ENCODE measurements at places on chromosomes 1 and 21.
A peak's percentile ranks its signal among the peaks of the same experiment; 100 is the strongest.

DNA sequence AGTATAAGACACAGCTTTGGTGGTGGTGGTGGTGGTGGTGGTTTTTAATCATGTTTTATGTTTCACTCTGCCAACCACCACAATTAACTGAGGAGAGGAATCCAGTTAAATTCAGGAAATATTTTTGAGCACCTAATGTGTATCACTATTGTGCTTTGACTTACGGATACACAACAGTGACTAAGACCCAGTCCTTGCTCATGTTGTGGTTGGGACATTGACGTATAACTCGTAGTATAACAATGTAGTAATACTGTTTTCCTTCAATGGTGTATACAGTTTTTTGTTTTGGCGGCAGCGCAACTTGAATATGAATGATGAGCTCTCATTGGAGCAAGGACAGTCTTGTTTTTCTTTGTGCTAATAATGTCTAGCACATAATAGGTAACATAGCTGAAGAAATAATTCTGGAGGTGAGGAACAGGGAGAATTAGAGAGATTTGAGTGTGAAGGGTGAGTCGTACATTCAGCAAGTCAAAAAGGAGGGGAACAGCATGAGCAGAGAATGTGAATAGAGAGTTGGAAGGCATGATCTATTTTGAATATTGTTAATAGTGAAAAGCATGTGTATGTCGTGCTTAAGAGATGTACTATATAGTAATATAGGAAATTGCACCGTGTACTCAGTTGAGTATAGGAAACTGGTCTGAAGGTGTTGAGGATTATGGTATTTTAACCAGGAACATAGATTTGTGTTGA, 5.5 kb downstream of the CACYBP start:
- DNase-seq, result no peak

GRCh38 chr1:53766194-53766742, 27.3 kb upstream of the GLIS1 start:
- DNase-seq, result no peak

GRCh38 chr21:34952701-34953100, 96.4 kb downstream of the RUNX1 start:
- DNase-seq, result peak; percentile 66

DNA sequence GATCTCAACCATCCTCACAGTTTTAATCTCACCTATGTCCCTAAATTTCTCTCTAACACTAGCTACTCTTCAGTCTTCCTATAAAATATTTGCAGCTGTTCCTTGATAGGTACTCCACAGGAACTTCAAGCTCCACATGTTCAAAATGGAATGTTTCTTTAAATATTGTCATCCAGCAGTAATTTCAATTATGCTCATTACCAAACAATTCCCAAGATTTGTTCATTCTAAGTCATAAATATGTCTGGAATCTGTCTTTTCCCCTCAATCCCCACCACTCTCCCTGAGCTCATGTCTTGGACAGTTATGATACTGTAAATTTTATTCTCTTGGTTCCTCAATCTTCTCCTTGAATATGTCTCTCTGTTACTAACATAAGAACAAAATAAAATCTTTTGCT, 214.4 kb downstream of the NRIP1 start:
- DNase-seq, result no peak

DNA sequence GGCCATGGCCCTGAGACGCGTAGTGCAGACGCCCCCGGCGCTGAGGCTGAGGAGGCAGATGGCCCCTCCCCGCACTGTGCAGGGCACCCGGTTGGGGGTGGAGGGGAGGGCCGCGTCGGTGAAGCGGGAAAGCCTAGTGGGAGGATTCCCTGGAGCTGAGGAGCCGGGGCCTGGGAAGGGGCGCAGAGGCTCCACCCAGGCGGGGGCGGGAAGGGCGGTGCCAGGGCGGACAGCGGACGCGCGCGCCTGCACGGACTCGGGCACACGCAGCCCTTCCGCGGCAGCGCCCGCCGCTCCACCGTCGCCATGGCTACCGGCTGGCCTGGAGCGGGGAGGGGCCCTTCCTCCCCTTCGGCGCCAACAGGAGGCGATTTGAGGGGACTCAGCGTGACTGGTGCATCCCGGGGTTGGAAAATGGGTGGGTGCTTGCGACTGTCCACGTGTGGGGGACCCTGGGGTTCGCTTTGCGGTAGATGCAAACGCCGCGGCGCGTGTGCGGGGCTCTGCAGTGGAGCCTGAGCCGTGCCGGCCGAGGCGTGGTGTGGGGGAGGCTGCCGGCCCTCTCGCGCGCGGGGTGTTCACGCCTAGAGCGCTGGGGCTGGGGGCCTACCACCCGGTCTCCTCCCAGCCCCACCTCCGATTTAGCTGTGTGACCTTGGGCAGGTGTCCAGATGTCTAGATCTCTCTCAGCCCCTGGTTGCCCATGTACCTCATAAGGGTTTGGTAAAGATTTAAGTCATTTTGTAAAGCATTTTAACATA, 35.1 kb downstream of the PTPRF start:
- DNase-seq, result peak; percentile 61

DNA sequence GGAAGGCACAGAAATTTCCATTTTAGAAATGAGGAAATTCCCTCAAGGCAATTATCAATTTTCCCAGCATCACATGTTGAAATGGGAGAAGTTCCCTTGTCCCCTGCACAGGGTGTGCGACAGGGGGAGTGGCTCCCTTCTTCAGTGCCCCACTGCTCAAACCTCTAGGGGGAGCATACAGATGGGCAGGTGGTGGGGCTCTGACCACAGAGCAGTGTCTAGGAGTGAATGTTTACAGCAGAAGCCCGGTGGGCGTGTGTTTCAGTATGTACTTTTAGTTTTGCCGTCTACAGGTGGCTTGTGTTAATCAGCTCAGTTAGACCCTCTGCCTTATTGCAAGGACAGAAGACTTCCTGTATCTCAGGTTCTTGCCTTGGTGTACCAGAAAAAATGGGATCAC, 493.7 kb upstream of the PLXNA2 start:
- DNase-seq, result no peak

- DNase-seq, result no peak
Measured at GRCh38 chr1:84506729-84507453, 510 bp upstream of the GNG5 start.

- no peak for DNase-seq
Measured at GRCh38 chr1:229205854-229206253, 65.1 kb upstream of the RAB4A start.

DNA sequence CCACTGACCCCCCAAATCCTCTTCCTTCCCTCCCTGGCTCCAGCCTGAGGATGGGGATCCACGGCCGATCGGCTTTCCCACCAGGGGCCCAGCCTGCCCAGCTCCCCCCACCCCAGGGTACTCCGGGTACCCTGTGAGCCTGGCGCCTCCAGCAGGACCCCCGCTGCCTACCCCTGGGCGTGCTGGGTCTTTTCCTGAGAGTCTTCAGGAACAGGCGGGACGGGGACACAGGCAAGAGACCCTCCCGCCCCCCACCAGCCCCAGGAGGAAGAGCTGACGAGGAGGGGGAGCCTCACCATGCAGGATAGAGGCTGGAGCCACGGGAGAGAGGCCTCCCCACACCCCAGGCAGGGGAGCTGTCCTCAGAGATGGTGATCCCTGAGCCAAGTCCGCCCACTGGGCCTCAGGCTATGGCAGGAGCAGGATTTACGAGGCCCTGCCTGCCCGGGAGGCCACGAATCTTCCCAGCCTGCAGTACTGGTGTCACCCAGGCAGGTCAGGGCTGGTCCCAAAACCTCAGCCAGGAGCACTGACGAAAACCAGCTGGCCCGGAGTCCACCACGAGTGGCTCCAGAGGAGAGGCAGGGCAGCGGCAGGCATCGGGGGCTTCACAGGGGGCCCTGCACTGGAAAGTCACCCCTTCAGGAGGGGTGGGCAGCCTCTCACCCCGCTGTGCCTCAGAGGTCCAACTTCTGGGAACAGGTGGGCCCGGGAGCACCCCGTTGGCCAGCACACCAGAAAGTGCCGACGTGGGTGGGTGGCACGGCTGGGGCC, 58.0 kb downstream of the MEGF6 start:
- no peak for DNase-seq

DNA sequence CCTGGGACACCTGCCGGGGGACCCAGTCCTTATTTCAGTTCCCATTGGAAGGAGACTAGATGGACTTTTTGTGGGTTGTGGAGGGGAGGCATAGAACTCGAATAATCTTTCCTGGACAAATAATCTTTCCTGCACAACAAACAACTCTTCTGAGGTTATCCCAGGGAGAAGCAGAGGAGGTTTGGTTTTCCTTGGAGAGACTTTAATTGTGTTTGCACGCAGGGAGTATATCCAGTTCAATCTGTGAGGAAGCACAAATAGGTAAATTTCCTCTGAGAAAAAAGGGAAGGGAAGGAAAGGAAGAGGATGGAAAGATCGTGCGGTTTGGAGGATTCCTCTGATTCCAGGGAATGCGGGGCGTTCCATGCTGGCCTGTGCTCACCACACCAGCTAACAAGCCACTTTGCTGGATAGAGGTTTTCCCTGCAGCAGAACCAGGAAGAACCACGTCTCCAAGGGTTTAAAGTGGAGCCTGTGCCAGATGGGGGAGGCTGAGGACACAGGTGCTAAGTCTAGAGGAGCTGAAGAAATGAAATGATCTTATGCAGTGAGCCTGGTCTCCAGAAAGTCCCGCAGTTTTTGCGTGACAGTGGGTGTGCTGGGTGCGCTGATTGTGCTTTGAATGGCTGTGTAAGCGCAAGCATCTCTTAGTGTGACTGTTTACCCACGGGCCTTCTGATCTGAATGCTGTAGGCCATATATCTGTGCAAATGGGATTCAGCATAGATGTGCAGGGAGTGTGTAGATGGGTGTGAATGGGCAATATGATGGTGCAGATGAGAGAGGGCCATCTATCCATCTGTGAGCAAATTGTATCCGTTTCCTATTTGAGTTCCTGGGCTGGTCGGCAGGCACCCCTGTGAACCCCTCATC, 7.6 kb downstream of the PAX7 start:
- no peak for DNase-seq

DNA sequence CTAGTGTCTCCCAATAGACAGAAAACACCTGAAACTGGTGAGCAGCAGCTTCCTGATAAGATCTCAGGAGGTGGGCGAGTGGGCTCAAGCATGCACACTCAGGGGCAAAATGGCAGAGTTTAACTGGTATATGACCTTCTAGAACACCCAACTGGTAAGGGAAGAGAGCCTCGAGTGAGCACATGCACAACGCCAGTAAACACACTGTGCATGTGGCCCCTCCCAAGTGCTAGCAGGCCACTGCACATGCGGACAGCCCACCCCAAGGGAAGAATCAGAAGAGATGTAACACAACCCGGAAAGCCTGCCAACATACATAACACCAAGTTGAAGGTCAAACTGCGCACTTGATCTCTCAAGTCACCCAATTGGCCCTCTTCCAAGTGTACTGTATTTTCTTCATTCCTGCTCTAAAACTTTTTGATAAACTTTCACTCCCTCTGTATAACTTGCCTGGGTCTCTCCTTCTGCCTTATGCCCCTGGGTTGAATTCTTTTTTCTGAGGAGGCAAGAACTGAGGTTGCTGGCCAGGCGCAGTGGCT, 138.2 kb downstream of the GLUL start:
- peak; percentile 61 for DNase-seq

- DNase-seq, result peak; percentile 76
Measured at GRCh38 chr1:18256282-18257235, 149.0 kb downstream of the IGSF21 start.

Data from hematopoietic multipotent progenitor cell treated with erythropoietin and hydrocortisone succinate and interleukin-3 and kit ligand, for 6 days (in vitro differentiated cells).